ENCODE measurements at places on chromosomes 1 and 21. TPM values are rescaled to one million over a fixed set of nuclear protein-coding genes. Genes with fewer than 3 reads are reported as not detected.

OLFM3 gene
- 0.29 TPM for polyA plus RNA-seq

CASQ2 gene
- 823 TPM for polyA plus RNA-seq

VCAM1 gene
- polyA plus RNA-seq = 15.4 TPM

FAM151A gene
- 0.46 TPM for polyA plus RNA-seq

PANK4 gene
- polyA plus RNA-seq = 21.2 TPM

VTCN1 gene
- polyA plus RNA-seq = 0.18 TPM

CHIA gene
- not detected for polyA plus RNA-seq

KCNK1 gene
- polyA plus RNA-seq = 3.1 TPM

LCE2D gene
- not detected for polyA plus RNA-seq

KLHDC8A gene
- 0.26 TPM for polyA plus RNA-seq

ZNF593OS gene
- polyA plus RNA-seq = 1.4 TPM

SEMA6C gene
- polyA plus RNA-seq = 64.6 TPM

CD1B gene
- not detected for polyA plus RNA-seq

TRIM17 gene
- 0.99 TPM for polyA plus RNA-seq

TMEM269 gene
- polyA plus RNA-seq = 0.59 TPM

LCE1C gene
- polyA plus RNA-seq = not detected

MYBPH gene
- polyA plus RNA-seq = 283 TPM

SLC44A3 gene
- polyA plus RNA-seq = 5.1 TPM

LYSMD1 gene
- polyA plus RNA-seq = 13.2 TPM

EVA1C gene
- polyA plus RNA-seq = 3.1 TPM

ABL2 gene
- polyA plus RNA-seq = 8.2 TPM

ZNF695 gene
- 0.97 TPM for polyA plus RNA-seq

IQGAP3 gene
- 5.3 TPM for polyA plus RNA-seq

CCDC30 gene
- 2.3 TPM for polyA plus RNA-seq

TXLNA gene
- polyA plus RNA-seq = 34.5 TPM

HMGCS2 gene
- polyA plus RNA-seq = 0.11 TPM

WDR3 gene
- polyA plus RNA-seq = 29.1 TPM

MDM4 gene
- polyA plus RNA-seq = 11.2 TPM

CHODL gene
- 132 TPM for polyA plus RNA-seq

GJA9 gene
- 0.11 TPM for polyA plus RNA-seq
